Inflammatory macrophage treated with lipopolysaccharide for 4 hours (primary cell): ENCODE measurements at places on chromosomes 2 and 18.

DNA sequence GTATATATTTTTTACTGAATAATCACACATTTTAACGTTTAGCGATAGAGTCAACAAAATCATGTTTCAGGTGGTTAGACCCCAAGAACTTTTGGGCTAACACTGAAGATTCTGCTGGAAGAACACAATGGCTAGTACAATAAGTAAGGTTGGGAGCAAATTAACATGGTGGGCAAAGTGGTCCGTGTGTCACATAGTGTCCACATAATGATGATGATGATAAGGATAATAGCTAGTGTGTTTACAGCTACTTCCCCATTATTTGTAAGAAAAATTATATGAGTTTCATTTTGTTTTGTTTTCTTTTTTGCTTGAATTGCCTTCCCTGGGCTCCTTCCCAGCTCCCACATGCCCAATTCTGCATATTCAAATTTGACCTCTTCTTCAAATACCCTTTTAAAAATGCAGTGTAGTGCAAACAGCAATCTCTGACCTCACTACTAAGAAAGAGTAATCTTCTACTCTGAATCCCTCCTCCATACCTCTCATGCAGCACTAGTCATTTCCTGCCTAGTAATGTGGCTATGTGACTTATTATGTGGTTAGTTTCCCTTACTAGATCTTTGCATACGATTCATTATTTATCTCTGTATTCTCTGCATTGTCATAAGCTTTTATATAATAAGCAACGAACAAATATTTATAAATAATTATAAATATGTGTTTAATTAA lies 16.9 kb upstream of the VPS54 start:
- peak; percentile 83 for DNase-seq

- no peak for DNase-seq
Observed at GRCh38 chr2:231452799-231453508, 11.3 kb downstream of the NCL start.

- no peak for DNase-seq
Observed at GRCh38 chr2:165863810-165864261, 69.8 kb upstream of the GALNT3 start.

- peak; percentile 64 for DNase-seq
Observed at GRCh38 chr18:79680100-79680879, 687 bp downstream of the CTDP1 start.

DNA sequence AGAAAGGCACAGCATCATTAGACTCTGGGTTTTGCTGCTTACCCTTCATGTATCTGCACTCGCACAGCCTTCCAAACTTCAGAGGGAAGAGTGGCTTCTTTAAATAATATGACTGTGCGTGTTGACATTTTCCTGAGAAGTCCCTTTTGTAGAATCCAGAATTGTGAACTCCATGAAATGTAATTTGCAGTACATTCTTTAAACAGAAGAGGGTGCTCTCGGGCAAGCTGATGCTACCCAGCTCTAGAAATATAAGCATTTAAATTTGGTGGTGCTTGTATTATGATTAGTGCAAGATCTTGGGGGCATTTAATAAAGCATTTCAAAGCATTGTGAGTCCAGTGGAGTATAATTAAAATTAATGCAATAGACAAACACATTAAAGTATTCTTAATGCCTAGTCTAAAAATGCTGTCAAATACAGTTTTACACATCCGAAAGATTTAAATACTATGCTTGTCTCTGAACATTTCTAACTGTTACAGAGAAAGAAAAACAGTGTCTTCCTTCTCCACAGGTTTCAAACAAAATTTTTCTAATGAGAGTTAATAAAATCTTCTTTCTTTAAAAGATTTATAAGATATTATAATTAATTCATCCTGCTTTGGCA lies 17.3 kb upstream of the GTF2A1L start:
- DNase-seq = peak; percentile 33

DNA sequence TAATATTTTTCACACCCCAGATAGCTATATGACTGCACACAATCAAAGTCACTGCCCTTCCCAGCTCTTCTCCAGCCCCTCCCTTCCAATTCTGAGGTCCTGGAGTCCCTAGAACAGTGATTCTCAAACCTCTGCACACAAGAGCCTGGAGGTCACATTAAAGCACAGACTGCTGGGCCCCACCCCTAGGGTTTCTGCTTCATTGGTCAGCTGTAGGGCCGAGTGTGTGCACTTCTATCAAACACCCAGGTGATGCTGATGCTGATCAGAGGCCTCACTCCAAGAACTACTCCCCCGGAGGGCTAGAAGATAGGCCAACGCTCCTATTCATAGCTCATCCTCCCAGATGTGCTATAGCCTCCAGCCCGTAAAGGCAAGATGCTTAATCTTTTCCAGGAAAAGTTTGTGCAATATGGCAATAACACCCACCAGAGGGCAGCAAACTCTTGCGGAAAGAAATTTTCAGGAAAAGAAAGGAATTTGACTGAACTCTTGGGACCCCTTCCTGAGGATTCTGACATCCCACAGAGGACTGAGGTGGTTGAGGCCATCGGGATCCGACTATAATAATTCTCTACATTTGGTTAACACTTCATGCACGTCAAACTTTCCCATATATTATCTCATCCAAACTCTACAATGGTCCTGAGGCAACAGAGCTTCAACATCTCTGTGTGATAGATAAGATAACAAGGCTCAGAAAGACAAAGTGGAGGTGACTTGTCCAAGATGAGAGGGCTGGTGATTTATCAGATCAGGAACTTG lies 194.2 kb upstream of the PKDCC start:
- DNase-seq = peak; percentile 44

GRCh38 chr2:160051371-160051800 lies 11.0 kb downstream of the PLA2R1 start:
- DNase-seq = no peak

DNA sequence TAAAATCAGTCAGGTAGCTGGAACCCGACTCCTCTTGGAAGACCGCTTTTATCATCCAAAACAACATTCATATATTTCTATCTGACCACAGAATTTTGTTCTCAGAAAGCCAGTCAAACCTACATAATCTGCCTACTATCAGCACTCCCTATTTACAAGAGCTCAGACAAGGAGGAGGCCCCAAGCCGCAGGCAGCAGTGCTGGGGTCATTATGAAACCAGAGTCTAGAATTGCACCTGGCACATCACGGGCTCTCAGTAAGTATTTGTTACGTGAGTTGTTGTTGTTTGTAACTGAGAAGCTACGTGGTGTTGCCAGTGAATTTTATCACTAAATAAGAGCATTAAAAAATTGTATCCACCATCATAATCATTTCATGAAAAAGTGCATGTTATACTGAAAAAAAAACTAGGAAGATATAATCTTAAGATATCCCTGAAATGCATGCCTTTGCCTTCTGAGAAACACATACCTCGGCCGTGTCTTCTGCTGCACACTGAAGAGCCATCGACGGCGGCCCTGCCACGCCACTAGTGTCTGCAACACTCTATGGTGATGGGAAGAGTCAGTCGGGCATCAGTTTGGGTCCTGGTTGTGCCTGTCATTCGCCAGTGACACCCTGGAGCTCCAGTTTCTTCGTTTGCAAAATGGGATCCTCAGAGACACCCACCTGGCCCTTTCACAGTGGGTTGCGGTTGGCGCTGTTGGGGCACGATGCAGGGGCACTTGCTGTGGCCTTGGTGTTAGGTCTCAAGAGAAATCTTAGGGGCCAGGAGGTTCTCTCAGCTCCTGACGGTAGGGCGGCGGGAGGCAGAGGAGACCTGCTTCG lies 505.9 kb downstream of the EIPR1 start:
- DNase-seq = no peak

GRCh38 chr2:218146056-218146455 lies 20.2 kb downstream of the CXCR2 start:
- DNase-seq = no peak

GRCh38 chr2:123448801-123449200 lies 576.3 kb upstream of the CNTNAP5 start:
- no peak for DNase-seq

DNA sequence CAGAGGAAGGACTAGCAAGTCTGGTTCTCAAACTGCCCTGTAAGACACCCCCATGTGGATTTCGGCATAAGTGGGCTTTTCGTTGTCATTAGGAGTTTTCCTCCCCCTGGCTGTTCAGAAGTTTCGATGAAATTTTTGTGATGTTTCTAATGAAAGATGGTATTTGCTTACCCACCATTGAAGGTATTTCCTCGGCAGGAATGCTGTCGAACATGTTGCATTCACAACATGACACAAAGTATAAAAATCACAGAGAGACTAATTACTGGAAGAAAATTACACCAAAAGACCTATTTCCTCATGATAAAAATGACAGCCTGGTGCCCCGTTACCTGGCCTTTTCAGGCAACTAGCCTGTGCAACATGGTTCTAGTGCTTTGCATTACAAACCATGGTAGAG lies 144.9 kb downstream of the TXNL1 start:
- DNase-seq = no peak

GRCh38 chr2:137291836-137292570 lies 526.7 kb downstream of the THSD7B start:
- DNase-seq = no peak

GRCh38 chr2:207848545-207848928 lies 78.8 kb upstream of the FZD5 start:
- no peak for DNase-seq

GRCh38 chr2:191637182-191638078 lies 40.5 kb upstream of the NABP1 start:
- DNase-seq = peak; percentile 94

DNA sequence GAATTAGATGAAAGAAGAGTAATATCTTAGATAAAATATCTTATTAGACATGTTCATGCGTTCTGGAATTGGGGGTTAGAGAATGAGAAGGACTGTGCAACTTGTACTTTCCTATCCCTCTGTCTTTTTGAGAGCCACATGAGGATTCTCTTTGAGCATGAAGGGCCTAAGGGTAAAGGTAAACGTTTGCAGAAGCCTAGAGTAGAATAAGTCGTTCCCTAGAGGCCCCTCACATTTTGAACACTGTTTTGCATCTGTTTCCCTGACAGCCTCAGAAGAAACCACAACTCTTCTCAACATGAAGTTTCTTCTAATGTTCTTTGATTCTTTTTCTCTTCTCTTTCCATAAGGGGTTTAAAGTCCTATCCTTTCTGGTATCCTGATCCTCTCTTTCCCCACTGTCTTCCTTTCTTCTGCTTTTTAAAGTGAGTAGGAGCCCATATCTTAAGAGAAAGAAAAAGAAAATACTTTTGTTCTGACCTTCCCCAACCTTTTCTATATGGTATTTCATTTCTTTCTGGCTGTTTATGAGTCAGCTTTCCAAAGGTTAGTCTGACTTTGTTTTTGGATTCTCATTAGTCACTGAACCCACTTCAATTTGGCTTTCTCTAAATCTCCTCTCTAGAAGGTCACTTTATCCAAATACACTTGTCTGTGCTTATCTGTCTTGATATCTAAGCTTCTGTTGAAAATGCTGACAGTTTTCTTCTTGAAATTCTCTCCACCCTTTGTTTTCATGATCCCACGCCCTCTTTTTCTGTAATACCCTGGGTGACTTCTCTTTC lies 34.8 kb downstream of the PPP1R1C start:
- no peak for DNase-seq

- no peak for DNase-seq
Observed at GRCh38 chr2:150686391-150686790, 198.9 kb upstream of the RND3 start.

DNA sequence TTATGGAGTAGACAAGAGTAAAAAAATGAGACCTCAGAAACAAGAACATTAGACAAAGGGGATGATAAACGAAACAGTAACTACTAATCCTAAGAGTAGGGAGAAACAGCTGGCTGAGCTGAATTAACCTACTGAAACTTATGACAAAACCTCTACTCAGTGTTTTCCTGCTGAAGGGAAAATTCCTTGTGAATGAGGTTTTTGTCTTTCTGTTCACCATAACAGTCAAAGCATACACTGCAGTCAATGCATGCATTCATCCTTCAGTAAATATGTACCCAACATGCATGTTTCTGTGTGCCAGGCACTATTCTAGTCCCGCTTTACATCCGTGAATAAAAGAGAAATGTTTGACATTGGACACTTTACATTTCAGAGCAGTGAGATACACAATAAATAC lies 805.6 kb upstream of the KLHL29 start:
- no peak for DNase-seq

DNA sequence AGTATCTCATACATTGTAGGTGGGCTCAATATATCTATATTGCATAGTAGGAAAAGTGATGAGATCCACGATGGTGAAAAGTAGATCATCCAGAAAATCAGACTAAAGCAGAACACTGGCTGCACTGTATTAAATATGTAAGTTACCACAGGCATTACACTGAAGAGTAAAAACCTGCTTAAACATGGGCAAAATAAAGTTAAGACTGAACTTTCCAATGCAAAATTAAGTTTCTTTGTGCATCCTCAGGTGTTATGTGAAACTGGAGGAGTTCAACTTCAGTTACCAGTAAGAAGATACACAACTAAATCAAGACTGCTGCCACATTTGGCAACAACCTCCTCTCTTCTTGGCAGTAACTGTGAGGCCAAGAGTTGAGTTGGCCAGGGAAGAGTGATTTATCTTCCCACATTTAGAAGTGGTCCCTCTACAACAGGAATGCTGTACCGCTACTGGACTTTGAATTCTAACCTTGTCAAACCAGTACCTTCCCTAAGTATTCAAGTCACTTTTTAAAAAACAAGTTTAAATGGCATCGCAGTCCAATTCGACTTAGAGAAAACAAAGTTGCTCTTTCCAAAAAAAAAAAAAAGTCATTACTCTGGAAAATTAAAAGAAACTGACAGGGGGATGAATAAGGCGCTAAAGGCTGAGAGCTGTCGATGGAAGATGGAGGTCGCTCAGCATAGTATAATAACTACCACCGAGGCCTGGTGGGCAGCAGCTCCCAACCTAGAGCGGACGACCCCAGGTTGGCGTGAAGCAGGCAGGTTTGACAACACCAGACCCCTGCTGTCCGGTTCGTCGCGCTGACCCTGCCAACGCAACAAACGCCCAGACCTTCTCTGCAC lies 1.1 kb downstream of the MAP4K3 start:
- no peak for DNase-seq

GRCh38 chr2:221120643-221121042 lies 451.5 kb downstream of the EPHA4 start:
- no peak for DNase-seq

GRCh38 chr2:224987733-224988132 lies 54.5 kb downstream of the DOCK10 start:
- DNase-seq = no peak

DNA sequence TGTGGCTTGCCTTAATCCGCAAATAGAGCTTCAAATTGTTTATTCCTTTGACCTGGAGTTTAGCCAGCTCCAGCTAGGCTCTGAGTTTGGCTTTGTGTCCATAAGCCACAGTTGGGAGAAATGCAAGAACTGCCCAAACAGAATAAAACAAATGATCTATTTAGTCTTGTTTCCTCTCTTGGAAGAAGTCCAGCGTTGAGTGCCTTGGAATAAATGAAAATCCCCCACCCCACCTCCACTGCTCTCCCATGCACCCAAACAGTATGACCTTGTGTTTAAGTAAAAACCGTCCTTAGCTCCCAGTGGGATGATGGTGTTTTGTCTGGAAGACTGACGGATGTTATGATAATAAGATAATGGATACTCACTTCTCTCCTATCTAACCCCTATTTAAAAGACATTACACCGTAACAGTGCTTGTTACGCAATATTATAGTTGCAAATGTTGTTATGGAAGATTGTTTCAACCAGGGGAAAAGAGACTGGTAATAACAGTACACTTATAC lies 3.2 kb upstream of the SERPINE2 start:
- no peak for DNase-seq

GRCh38 chr2:86283411-86284030 lies 53.9 kb downstream of the REEP1 start:
- DNase-seq = no peak
